ENCODE measurements at places on chromosomes 3 and 15.
A peak's percentile ranks its signal among the peaks of the same experiment; 100 is the strongest.

DNA sequence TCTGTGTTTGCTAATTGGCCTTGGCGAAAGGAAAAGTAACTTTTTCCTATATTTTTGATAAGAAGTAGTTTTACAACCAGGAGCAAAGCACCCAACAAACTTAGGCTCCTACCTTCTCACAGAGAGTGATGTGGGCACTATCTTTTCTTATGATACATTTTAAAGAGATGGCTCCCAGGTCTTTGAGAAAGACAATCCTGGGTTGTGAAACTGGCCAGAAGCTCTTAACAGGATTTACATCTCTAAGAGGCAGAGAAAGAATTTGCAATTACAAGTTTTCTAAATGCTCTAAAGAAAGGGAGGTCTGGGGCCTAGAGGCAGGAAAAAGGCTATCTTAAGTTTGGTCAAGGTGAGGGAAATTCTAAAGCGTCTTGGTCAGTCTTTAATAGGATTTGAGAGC, 609.7 kb downstream of the VGLL3 start:
- H3K4me3 ChIP-seq, result no peak overlapping the region
- no peaks in the 10 kb centered on the region for H3K36me3 ChIP-seq
- no peak overlapping the region for H3K27ac ChIP-seq

GRCh38 chr15:80536716-80537115, 132.5 kb downstream of the ARNT2 start:
- DNase-seq, result no peak
- H3K27me3 ChIP-seq, result peaks cover 17% of the 10 kb centered on the region
- H3K4me3 ChIP-seq, result no peak overlapping the region
- peaks cover 9% of the 10 kb centered on the region for H3K36me3 ChIP-seq
- H3K4me1 ChIP-seq, result no peaks in the 10 kb centered on the region

- no peak overlapping the region for H3K27ac ChIP-seq
- H3K36me3 ChIP-seq, result no peaks in the 10 kb centered on the region
- peaks cover 6% of the 10 kb centered on the region for H3K4me1 ChIP-seq
- DNase-seq, result no peak
These were observed 292.3 kb downstream of the KBTBD8 start for GRCh38 chr3:67290438-67290837.

- H3K27me3 ChIP-seq, result no peaks in the 10 kb centered on the region
- peaks cover 87% of the 10 kb centered on the region for H3K4me1 ChIP-seq
- peaks cover 13% of the 10 kb centered on the region for H3K36me3 ChIP-seq
- DNase-seq, result peak; percentile 82
These were observed 49.5 kb downstream of the CCDC12 start for GRCh38 chr3:46926871-46927717.

- H3K4me3 ChIP-seq, result no peak overlapping the region
- no peak for DNase-seq
- H3K27me3 ChIP-seq, result peaks cover 16% of the 10 kb centered on the region
- H3K36me3 ChIP-seq, result no peaks in the 10 kb centered on the region
- no peaks in the 10 kb centered on the region for H3K4me1 ChIP-seq
These were observed 295.0 kb upstream of the RASGRP1 start for GRCh38 chr15:38859574-38859973.

DNA sequence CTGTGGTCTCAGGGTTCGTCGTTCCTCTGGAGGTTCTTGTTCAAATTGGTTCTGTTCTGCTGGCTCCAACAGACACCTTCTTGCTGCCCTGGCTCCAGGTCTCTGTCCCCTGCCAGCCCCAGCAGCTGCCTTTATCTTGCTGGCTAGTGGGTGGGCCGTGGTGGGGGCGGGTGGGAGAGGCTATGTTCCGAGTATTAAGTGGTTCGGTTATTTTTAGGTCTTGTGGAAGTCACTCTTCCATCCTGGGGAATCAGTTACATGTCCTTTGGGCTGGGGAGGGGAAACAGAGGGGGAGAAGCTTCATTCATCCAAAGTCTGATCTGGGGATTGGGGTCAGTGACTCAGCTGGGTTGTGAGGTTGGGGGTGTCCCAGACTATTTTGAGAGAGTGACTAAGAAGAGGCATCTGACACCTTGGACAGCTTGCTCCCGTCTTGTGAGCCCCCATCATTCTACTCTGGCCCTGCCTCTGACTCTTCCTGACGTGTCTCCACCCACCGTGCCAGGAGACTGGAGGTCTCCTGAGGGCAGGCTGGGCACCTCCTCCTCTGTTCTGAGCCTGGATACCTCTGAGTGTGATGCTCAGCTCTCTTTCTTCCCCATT, at the start of gene XIRP1:
TSS of gene XIRP1 (minus strand) at position 106 of the 603 bp plus-strand sequence. CDS start 3,150 bp downstream, outside the sequence.
- no peak for DNase-seq
- H3K4me1 ChIP-seq, result peaks cover 23% of the 10 kb centered on the region
- no peaks in the 10 kb centered on the region for H3K36me3 ChIP-seq
- peaks cover 6% of the 10 kb centered on the region for H3K27me3 ChIP-seq
- H3K27ac ChIP-seq, result peak within 1 kb of the TSS; percentile 76
- H3K4me3 ChIP-seq, result no peak within 1 kb of the TSS

DNA sequence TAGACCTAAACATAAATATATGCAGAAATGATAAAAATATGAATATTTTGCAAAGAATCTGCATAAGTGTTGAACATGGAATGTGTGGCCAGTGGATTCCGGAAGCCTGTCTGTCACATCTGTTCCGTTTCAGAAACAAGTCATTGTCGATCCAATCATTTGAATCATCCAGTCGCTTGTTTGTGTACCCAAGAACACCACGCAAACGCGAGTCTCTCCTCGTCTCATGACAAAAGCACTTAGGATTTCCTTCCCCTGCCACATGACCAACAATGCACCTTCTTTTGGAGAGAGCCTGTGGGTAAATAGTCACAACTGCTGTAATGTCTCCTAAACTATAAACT, 80.2 kb downstream of the FMN1 start:
- H3K27ac ChIP-seq, result no peak overlapping the region
- no peaks in the 10 kb centered on the region for H3K36me3 ChIP-seq
- H3K27me3 ChIP-seq, result peaks cover 11% of the 10 kb centered on the region

DNA sequence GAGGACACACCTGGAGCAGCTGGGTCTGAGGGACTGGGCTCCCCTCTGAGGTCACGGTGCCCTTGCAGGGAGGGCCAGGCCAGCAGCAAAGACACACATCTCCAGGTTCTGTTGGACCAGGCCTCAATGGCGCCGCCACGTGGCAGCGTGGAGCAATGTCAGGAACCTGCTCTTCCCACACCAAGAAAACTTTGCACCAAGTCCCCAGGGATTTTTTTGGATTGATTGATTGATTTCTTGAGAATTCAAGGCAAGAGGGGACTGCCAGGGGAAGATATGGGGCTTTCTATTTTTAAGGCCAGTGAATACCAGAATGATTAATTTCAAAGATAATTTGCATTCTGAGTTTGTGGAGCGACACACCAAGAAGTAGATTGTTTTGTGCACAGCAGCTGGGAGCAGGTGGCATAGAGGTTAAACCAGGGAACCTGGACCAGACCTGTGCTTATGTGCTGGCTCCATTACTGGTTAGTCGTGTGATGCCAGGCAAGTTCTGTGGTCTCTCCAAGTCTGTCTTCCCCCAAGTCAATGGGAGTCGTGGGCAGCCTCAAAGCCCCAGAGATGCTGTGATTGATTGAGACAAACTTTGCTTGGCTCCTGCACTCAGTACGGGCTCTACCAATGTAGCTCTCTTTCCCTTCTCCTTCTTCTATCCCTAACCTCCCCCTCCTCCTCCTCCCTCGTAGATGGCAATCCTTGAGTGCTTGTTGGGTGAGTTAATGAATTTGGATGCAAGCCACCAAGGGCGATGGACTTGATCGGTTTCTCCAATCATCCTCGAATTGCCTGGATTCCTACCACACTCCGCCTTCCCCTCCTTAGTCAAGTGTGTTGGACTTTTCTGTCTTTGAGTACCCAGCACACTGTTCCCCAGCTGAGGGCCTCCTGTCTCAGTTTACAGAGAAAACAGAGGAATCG, 96.2 kb upstream of the TRPM1 start:
- peak; percentile 17 for DNase-seq
- no peak overlapping the region for H3K4me3 ChIP-seq
- peaks cover 14% of the 10 kb centered on the region for H3K27me3 ChIP-seq
- H3K27ac ChIP-seq, result no peak overlapping the region
- peaks cover 22% of the 10 kb centered on the region for H3K4me1 ChIP-seq
- no peaks in the 10 kb centered on the region for H3K36me3 ChIP-seq

GRCh38 chr3:188942191-188942590, 229.6 kb upstream of the TPRG1 start:
- no peak overlapping the region for H3K27ac ChIP-seq
- H3K27me3 ChIP-seq, result peaks cover 18% of the 10 kb centered on the region
- H3K4me3 ChIP-seq, result no peak overlapping the region
- H3K36me3 ChIP-seq, result no peaks in the 10 kb centered on the region

- H3K27ac ChIP-seq, result no peak overlapping the region
- no peak for DNase-seq
- H3K27me3 ChIP-seq, result no peaks in the 10 kb centered on the region
- H3K4me3 ChIP-seq, result no peak overlapping the region
- no peaks in the 10 kb centered on the region for H3K36me3 ChIP-seq
- no peaks in the 10 kb centered on the region for H3K4me1 ChIP-seq
These were observed 367.5 kb downstream of the ROBO2 start for GRCh38 chr3:77407441-77407840.

DNA sequence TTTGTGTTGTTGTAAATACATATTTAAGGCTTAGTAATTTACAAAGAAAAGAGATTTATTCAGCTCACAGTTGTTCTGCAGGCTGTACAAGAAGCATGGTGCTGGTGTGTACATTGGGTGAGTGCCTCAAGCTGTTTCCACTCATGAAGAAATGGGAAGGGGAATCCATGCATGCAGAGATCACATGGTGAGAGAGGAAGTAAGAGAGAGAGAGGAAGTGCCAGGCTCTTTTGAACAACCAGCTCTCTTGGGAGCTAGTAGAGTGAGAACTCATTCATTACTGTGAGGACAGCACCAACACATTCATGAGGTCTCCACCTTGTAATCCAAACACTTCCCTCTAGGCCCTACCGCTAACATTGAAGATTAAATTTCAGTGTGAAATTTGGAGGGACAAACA, 909.2 kb downstream of the NSUN3 start:
- no peaks in the 10 kb centered on the region for H3K4me1 ChIP-seq
- no peaks in the 10 kb centered on the region for H3K36me3 ChIP-seq
- DNase-seq, result no peak
- no peak overlapping the region for H3K27ac ChIP-seq
- no peaks in the 10 kb centered on the region for H3K27me3 ChIP-seq

DNA sequence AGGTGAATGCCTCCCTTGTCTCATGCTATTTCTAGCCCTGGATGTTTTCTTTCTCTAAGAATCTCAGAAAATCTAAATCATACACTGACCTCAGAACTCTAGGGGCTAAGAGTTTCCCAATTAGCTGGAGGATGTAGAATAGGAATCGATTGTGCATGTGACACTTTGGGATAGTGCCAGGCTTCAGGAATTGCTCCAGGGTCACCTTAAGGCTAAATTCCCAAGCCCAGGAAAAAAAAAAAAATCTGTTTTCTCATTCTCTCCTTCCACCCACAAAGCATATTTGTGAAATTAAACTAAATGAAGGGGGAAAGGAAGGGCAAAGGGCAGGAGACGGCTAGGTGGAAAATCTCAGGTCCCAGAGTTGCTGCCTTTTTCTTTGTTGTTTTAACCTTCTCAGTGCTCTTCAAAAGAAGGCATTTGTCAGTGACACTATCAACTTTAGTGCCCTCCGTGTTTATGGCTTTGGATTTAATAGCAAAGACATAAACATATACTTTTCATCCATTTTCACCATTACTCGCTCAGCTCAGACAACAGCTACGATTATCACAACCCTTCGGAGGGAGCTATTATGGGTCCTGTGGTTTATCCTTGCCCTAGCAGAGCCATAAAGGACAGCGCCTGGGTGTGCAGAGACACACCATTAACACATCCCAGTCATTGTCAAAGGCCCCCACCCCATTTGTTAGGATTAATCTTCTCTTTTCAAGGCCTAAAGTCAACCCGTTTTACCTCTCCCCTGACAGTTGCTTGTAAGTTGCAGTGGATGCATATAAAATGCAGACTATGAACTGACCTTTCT, 271.7 kb downstream of the PDZRN3 start:
- peaks cover 5% of the 10 kb centered on the region for H3K36me3 ChIP-seq
- H3K4me1 ChIP-seq, result no peaks in the 10 kb centered on the region
- H3K27me3 ChIP-seq, result peaks cover 19% of the 10 kb centered on the region
- no peak overlapping the region for H3K4me3 ChIP-seq
- H3K27ac ChIP-seq, result no peak overlapping the region

- peaks cover 10% of the 10 kb centered on the region for H3K4me1 ChIP-seq
- DNase-seq, result no peak
- H3K27me3 ChIP-seq, result peaks cover 2% of the 10 kb centered on the region
These were observed 59.0 kb downstream of the APBA2 start for GRCh38 chr15:28944696-28945300.

- DNase-seq, result no peak
- H3K36me3 ChIP-seq, result no peaks in the 10 kb centered on the region
- no peak overlapping the region for H3K27ac ChIP-seq
- H3K27me3 ChIP-seq, result no peaks in the 10 kb centered on the region
These were observed 1129.3 kb downstream of the NAALADL2 start for GRCh38 chr3:175988401-175988800.

DNA sequence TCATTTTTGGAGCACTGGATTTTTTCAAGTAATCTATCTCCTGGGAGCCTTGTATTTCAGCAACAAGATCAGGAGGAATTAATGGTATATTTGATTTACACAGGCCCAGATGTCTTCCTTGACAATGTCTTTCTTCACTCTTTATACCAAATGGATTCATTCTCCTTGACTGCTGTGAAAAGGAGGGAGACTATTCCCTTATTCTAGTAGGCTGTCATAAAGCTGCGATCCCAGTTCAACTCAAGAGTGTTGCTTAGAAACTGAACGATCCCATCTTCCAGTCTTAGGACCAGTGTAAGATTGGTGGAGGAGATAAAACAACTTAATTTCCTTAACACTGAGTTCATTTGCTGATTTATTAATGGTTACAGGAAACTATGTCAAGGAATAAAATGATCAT, 119.4 kb upstream of the ROBO1 start:
- no peaks in the 10 kb centered on the region for H3K27me3 ChIP-seq
- no peak for DNase-seq
- no peak overlapping the region for H3K27ac ChIP-seq
- H3K4me1 ChIP-seq, result no peaks in the 10 kb centered on the region

- peak within 1 kb of the TSS; percentile 43 for H3K27ac ChIP-seq
- DNase-seq, result peak; percentile 17
- H3K36me3 ChIP-seq, result no peaks in the 10 kb centered on the region
- peaks cover 30% of the 10 kb centered on the region for H3K4me1 ChIP-seq
- H3K27me3 ChIP-seq, result peaks cover 14% of the 10 kb centered on the region
- H3K4me3 ChIP-seq, result peak within 1 kb of the TSS; percentile 90
These were observed at the start of gene RBMS3 for GRCh38 chr3:29280404-29281093. Gene RBMS3 (plus strand): TSS chr3:29281071.

Data from naive B cell (primary cell).